RWPE1 (cell line): ENCODE measurements at places on chromosomes 2 and 18.

GRCh38 chr2:224008702-224009261 lies 30.3 kb downstream of the SERPINE2 start:
- DNase-seq: no peak

DNA sequence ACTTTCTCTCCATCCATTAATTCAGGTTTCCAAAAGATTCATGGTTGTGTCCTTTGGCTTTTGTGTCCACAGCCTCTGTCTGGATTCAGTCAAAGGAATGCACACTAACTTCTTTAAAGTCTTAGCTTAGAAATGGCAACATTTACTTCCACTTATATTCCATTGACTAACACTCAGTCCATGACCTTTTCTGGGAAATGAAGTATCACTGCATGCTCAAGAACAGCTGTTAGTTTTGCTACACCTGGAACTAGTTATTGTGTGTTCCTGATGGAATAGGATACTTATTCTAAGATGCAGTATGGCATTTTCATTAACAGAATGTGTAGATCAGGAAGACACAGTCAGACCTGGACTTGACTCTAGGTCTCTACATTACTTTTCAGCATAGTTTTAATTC lies 88.8 kb downstream of the KYNU start:
- no peak for DNase-seq

GRCh38 chr18:9994026-9994570 lies 80.3 kb downstream of the VAPA start:
- no peak for DNase-seq

DNA sequence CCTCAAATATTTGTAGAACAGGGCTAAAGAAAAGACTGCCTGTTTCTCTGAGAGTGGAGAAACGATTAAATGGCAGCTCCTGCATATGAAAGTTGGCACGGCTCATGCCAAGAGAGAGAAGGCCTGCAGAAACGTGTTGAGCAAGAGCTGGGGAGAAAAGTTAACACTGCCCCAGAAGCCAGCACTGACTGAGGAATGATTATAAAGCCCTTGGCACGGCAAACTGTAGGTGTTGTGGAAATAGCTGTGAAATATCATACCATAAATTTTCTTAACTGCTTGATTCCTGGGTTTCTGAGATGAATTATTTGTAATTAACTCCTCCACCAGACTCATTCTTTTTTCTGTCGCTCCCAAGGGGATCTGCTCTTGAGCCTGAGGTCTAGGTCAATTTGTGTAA lies 4.3 kb downstream of the FRZB start:
- no peak for DNase-seq
